CD4-positive, alpha-beta memory T cell (primary cell): ENCODE measurements at places on chromosomes 1 and 21. TPM values are rescaled to one million over a fixed set of nuclear protein-coding genes. Genes with fewer than 3 reads are reported as not detected.

DNA sequence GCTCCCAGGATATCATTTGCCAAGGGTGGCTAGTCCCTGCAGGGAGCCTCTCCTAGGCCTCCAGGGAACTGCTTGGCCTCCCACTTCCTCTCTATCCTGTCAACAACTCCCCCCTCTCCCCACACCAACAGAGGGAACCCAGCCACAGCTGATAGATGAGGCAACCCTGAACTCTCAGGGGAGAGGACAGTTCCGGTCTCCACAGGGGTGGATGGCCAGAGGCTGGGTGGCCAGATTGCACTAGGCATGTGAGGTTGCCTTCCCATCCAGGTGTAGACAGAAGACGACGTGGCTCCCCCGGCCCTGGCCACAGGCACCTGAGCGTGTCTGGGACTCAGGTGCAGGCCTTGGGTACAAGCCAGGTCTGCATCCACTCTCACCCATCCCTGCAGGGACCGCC, 53.3 kb downstream of the TOR1AIP2 start:
- DNase-seq, result no peak
- H3K4me1 ChIP-seq, result no peaks in the 10 kb centered on the region
- H3K36me3 ChIP-seq, result no peaks in the 10 kb centered on the region
- H3K4me3 ChIP-seq, result no peak overlapping the region
- no peak overlapping the region for H3K27ac ChIP-seq

DNA sequence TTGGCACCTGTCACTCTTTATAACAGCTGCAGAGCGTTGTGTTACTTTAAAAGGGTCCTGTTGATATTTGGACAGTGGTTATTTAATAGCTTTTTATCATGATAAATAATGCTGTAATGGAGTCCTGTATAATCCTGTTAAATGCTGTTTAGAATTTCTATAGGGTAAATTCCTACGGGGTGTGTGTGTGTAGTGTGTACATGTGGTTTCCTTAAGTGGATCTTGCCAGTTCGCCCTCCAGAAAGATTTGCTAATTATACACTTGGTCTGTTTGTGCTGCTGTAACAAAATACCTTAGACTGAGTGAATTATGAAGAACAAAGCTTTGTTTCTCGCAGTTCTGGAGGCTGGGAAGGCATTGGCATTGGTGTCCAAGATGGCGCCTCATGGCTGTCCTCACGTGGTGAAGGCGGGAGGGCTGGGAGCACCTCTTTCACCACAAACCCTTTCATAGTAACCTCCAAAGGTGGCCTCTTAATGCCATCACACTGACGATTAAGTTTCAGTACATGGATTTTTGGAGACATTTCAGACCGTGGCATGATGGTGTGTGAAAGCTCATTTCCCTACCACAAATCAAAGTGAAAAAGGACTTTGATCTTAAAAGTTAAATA, 11.2 kb downstream of the PRMT2 start:
- H3K36me3 ChIP-seq, result peaks cover 83% of the 10 kb centered on the region
- no peak overlapping the region for H3K4me3 ChIP-seq
- peaks cover 7% of the 10 kb centered on the region for H3K4me1 ChIP-seq
- no peak overlapping the region for H3K27ac ChIP-seq

DNA sequence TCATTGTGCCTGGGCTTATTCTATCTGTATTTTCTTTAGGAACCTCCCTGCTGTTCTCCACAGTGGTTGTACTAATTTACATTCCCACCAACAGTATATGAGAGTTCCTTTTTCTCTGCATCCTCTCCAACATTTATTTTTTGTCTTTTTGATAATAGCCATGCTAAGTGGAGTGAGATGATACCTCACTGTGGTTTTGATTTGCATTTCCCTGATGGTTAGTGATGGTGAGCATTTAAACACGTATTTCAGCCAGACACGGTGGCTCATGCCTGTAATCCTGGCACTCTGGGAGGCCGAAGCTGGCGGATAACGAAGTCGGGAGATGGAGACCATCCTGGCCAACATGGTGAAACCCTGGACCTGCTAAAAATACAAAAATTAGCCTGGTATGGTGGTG, 57.9 kb downstream of the SLAMF6 start:
- no peak overlapping the region for H3K27ac ChIP-seq
- no peaks in the 10 kb centered on the region for H3K27me3 ChIP-seq
- H3K4me1 ChIP-seq, result peaks cover 41% of the 10 kb centered on the region

SLAMF9 gene
- total RNA-seq, result not detected

SEMA4A gene
- 1.2 TPM for total RNA-seq
